Naive thymus-derived CD4-positive, alpha-beta T cell (primary cell): ENCODE measurements at places on chromosomes 7 and 10. TPM values are rescaled to one million over a fixed set of nuclear protein-coding genes. Genes with fewer than 3 reads are reported as not detected.

The PRF1 gene
- 30.7 TPM for total RNA-seq

- no peak for DNase-seq
These were observed 202.1 kb upstream of the SMIM30 start for GRCh38 chr7:113320419-113320818.

The ADAMTS14 gene
- total RNA-seq: 0.08 TPM

- no peak for DNase-seq
These were observed 242.1 kb downstream of the MGMT start for GRCh38 chr10:129709101-129709500.

The SRRM3 gene
- total RNA-seq: not detected

DNA sequence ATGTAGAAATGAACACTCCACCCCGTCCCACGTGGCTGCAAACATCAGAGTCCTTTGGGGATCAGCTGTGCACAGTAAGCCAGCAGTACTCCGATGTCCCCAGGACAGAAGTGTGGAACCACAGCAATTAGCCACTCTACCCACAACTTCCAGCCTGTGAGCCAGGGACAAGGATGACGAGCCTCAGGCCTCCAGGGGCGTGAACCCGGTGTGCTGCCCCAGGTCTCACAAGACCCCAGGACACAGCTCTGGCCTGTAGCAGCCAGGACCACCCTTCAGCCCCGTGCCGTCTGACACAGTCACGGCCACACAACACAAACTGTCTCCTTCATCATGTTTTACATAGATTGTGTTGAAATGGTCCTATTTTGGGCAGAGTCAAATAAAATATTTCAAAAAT is 113.0 kb upstream of the DIP2C start:
- DNase-seq: no peak

DNA sequence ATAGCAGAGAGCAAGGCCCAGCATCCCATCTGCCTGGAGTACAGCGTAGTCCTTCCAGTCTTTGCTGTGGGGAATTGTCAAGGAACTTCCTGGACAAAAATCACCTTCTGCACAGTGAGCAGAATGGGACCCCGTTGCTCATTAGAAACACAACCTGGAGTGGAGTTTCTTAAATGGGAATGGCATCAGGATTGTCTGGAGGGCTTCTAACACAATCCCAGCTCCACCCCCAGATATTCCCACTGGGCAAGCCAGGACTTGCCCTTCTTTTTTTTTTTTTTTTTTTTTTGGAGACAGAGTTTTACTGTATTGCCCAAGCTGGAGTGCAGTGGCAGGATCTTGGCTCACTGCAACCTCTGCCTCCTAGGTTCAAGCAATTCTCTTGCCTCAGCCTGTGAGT is 356.4 kb downstream of the GALNT17 start:
- no peak for DNase-seq

The SLIT1 gene
- total RNA-seq: 0.19 TPM

The CFAP46 gene
- total RNA-seq: not detected in 2 replicates

The TMEM196 gene
- total RNA-seq: not detected

DNA sequence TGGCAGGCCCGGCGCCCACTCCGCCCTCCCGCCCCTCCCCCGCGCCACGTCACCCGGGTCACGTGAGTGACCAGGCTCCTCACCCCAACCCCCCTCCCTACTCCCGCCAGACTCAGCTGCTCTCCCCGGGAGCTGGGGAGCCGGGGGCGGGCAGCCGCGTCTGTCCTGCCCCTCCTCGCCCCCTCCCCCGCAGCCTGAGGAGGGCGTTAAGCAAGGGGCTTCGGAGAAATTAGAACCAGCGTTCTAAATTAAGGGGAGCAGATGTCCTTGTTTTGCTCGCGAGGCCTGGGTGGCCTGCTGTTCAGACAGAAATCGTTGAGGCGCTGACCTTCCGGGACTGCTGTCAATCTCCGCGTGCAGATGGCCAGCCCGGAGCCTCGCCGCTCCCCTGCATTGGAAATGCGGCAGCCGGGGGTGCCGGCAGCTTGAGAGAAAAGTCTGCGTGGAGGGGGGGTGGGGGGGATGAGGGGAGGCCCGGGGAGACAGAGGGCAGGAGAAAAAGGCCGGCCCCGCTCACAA is 102.2 kb upstream of the ZNF438 start:
- peak; percentile 34 for DNase-seq

- DNase-seq: no peak
These were observed 294.8 kb upstream of the DGKB start for GRCh38 chr7:15197042-15197977.

DNA sequence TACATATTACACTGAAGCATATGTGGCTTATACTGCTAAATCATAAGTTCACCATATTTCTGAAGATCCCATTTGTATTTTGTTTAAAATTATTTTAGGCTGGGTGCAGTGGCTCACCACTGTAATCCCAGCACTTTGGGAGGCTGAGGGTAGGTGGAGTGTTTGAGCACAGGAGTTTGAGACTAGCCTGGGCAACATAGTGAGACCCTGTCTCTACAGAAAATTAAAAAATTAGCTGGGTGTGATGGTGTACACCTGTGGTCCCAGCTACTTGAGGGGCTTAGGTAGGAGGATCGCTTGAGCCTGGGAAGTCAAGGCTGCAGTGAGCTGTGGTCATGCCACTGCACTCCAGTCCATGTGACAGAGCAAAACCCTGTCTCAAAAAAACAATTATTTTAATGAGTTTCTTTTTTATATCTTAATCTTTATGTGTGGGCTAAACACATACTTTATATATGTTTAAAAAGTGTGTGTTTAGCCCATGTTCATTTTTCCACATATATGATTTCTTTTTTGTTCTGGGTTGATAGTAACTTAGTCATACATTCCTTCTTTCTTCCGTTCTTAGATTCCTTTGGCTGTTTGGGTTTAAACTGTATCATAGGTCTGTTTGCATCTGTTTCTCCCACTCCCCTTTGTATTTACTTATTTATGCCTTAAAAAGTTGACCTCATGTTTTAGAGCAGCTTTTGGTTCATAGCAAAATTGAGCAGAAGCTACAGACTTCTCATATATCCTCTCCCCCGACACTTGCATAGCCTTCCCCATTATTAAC is 33.5 kb downstream of the RSBN1L start:
- no peak for DNase-seq

DNA sequence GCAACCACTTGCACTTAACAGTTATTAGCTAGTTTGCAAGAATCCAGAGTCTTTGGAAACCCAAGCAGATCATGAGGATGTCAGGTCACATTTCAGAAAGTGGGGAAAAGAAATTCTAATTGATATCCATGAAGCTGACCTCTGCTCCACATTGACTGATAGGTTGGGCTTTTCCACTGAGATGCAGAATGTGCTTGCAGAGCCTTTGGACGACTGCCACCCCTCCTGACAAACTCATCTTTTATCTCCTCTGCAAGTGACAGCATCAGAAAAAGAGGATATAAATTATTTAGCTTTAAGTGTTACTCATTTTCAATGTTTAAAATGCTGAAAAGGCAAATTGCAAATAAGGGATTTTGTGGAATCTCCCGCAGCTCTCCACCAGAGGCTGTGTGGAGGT is 75.3 kb downstream of the C10orf90 start:
- no peak for DNase-seq

DNA sequence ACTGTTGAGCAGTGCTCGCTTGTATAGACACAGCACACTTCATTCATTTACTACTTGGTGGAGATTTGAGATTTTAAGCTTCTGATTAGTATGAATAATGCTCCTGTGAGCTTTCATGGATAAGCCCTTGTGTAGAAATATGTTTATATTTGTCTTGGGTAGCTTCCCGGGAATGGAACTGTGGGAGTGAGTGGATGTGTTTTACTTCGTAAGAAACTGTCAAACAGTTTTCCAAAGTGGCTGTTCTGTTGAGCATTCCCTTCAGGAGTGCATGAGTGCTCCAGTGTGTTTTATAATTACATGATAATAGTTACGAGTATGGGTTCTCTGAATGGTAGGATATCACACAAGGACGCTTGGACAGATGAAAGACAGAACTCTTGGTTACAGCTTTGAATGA is 49.4 kb downstream of the VWC2 start:
- DNase-seq: no peak

The DRGX gene
- total RNA-seq: not detected

The SH3PXD2A gene
- total RNA-seq: 7.1 TPM

- DNase-seq: no peak
These were observed 296.6 kb upstream of the ETV1 start for GRCh38 chr7:14286036-14286435.

DNA sequence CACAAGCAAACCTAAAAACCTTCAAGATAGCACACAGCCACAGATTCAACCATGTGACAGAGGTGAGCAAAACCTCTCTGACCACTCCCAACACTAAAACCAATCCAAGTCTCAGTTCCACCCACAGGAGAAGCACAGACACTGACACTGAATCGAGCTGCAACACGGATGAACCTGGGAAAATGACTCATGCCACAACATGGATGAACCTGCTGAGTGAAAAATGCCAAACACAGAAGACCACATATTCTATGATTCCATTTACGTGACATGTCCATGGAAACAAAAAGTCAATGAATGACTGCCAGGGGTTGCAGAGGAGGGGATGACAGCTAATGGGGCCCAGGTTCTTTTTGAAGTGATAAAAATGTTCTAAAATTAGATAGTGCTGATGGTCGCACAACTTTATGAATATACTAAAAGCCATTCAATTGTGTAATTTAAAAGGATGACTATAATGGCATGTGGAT is 22.0 kb downstream of the CYTH3 start:
- no peak for DNase-seq

The NPSR1 gene
- not detected in 2 replicates for total RNA-seq

DNA sequence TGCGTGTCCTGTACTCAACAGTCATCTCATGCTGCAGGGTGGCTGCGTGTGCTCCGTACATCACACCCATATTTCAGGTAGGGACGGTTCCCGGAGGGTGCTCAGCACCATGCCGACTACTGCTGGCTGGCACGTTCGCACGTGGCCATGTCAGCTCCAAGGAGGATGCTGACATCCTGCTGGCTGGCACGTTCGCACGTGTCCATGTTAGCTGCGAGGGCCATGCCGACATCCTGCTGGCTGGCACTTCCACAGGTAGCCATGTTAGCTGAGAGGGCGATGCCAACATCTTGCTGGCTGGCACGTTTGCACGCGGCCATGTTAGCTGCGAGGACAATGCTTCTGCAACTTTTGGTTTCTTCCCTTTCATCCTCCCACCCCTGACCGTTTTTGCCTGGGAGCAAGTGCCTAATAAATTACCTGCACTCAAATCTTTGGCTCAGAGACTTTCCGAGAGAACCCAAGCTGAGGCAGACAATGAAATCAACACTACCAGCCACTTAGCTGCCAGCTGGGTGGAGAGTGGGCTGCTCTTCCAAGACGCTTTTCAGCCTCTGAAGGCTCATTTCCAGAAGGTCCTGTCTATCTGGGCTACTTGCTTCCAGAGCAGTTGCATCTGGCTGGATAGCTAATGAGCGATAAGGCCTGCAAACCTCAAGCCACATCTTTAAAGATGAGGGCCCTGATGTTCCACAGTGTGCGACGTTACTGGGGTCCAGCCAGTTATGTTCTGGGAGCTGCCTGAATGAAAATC is 104.6 kb downstream of the WDR37 start:
- DNase-seq: no peak

GRCh38 chr7:73856941-73857340 is 4.0 kb upstream of the TMEM270 start:
- DNase-seq: no peak

The A1CF gene
- total RNA-seq: not detected in 2 replicates

- peak; percentile 74 for DNase-seq
These were observed 239.6 kb downstream of the DNAJB6 start for GRCh38 chr7:157576415-157576814.

GRCh38 chr7:33726582-33726981 is 178.8 kb upstream of the BMPER start:
- DNase-seq: no peak

DNA sequence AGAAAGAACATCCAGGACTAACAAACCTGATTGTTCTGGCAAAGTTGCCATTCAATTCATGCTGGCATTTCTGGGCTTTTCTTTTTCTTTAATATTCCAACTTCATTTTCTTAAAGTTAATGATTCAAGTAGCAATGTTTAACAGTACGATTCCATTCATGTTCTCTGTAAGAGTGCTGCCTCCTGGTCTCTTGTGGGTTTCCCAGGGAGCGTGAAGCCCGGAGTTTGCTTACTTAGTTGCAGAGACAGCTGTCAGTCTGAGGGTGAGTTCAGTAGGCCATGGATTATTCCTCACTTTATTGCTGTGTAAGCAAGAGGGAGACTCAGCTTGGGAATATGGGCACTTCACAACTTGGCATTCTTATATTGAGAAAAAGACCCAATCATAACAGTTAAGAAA is 142.2 kb downstream of the TWIST1 start:
- DNase-seq: no peak

DNA sequence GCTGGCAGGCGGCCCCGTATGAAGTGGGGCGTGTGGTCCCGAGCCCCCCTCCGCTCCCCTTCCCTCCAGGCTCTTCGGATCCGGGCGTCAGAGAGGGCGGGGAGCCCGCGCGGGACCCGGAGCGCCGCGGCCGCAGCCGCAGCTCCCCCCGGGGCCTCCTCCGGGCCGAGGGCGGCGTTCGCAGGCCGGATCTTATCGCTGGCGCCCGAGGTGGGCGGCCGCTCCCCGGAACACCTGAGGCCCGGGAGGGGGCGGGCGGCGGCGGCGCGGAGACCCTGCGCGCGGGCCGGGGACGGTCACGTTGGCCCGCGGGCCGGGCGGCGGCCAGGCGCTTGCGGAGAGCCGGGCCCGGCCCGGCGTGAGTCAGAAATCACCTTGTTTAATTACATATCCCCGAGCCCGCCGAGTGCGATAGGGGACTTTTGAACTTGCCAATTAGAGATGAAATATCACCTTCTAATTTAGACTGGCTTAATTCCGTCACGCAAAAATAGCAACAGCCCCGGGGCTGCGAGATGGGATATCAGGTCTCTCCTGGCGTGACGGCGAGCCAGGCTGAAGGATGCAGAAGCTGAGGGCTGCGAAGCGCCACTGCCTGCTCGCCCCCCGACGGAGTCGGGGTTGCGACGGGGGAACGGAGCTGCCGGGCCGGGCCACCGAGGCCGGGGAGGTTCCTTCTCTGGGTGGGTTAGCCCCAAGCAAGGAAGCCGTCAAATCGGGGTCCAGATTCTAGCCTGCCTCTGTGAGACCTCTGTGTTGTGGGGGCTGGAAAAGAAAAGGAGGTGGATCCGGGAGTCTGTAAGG is 43.4 kb downstream of the LDB3 start:
- peak; percentile 65 for DNase-seq

GRCh38 chr7:103031781-103032180 is 42.8 kb downstream of the FBXL13 start:
- no peak for DNase-seq

GRCh38 chr7:139041378-139042085 is 5.7 kb upstream of the ZC3HAV1L start:
- no peak for DNase-seq

The MBL2 gene
- not detected for total RNA-seq

- DNase-seq: no peak
These were observed 223.0 kb downstream of the SORCS1 start for GRCh38 chr10:106941297-106942034.

- DNase-seq: no peak
These were observed 265.2 kb upstream of the PHF14 start for GRCh38 chr7:10708447-10708846.

The PLEKHA1 gene
- 87.2 TPM for total RNA-seq

DNA sequence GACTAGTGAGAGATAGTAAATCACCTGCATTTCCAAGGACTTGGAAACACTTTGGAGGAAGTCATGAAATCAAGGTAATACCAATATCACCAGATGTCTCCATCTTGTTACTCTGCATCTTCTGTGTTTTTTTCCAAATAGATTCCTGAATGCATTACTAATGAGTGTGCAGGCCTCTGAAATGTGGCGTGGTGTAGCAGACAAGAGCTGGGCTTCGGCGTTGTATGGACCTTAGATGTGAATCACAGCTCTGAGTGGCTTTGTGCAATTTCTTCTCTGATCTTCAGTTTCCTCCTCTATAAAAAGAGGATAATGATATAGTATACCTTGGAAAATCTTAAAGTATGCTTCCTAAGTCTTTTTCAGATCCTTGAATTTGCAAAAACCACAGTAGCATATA is 9.6 kb upstream of the MYPN start:
- DNase-seq: no peak

The TRIM50 gene
- not detected for total RNA-seq

The TRUB1 gene
- total RNA-seq: 13.5 and 14.6 TPM in 2 replicates
